NCI-H2227 treated with DMSO at 0.1 percent for 48 hours (cell line): ENCODE measurements at places on chromosomes 2 and 18.

- no peak for DNase-seq
Observed at GRCh38 chr2:104845946-104846785, 7.7 kb upstream of the POU3F3 start.

DNA sequence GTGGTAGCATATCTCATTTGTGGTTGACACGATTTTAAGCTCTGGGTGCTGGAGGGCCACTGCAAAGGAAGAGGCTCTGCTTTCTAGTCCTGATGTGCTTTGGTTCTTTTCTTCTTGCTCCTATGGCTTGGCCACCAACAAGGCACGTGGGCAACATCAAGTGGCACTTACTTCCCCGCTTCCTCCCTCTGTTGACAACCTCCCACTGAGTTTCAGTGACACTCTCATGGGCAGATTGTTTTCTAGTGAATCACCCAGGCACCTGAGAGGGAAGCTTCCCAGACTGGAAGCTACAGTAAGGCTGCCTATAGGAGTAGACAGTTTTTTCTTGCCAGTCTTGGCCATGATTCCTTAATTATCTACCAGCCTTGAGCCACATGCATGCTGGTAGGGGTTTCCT lies 89.0 kb downstream of the NBAS start:
- no peak for DNase-seq

DNA sequence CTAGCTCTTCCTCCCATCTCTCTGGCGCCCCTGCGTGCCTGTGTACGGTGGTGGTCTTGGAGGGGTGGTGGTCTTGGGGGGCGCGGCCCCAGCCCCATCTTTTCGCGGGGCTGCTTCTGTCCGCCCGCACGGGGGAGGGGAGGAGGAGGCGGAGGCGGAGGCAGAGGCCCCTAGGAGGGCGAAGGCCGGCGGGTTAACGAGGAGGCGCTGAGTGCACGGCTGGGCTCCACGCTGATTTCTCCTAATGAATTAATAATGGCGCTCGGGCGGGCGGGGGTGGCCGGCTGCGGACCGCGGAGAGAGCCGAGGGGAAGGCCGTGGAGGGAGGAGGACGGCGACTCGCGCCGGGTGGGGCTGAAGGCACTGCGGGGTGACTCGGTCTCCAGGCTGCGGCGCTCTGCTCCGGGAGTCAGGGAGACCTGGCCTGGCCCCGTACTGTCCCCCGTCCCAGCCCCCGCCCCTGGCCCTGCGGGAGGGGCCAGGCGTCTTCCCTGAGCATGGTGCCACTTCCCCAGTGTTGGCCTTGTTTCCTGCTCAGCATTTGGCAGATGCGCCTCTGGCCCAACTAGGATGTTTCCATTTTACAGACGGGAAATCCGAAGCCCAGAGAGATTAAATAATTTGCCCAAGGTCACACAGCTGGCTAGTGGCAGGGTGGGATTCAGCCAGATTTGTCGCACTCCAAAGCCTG lies 6.0 kb downstream of the GAREM2 start:
- DNase-seq: no peak

- no peak for DNase-seq
Observed at GRCh38 chr18:59779979-59780378, 82.8 kb upstream of the CCBE1 start.

DNA sequence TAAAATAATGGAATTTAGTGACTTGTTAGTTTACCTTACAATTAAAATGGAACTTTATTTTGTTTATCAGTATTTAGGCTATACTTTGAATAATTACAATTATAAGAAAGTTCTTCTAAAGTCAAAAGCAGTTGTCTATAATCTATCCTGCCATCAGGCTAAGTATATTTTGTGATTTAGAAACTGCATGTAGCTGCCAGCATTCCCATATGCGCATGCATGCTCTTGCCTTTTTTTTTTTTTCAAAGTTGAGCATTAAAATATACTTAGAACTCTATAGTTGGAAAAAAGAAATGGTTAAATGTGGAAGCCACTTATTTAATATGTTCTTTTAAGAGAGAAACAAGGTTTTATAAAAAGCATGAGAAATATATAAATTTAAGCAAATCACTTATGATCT lies 99.0 kb downstream of the ARHGEF33 start:
- DNase-seq: no peak

GRCh38 chr2:201415149-201415548 lies 36.1 kb downstream of the TRAK2 start:
- no peak for DNase-seq
